Amniotic stem cell (primary cell): ENCODE measurements at places on chromosomes 11 and 22.
A peak's percentile ranks its signal among the peaks of the same experiment; 100 is the strongest.

GRCh38 chr11:120179057-120179672, 31.7 kb upstream of the OAF start:
- no peak for DNase-seq

GRCh38 chr22:30969532-30970355, 679 bp downstream of the TUG1 start:
- DNase-seq: peak; percentile 53

GRCh38 chr11:111707039-111707690, 59.0 kb downstream of the PPP2R1B start:
- no peak for DNase-seq

DNA sequence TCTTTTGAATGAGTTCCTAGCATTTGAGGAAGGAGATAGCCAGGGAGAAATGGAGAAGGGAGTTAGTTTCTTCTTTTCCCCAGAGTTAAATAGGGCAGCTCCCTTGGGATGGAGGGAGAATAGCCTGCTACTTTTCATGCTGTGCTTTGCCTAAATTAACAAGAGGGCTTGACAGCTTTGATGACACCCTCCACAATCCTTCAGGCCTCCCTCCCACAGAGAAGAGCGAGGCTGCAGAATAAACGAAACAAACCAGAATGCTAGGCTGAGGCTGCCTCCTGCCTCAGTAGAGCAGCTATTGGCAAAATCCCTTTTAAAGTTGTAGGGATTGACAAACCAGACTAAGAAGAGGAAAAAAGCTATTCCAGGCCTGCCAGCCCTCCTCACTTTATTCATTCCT, 94.6 kb downstream of the C11orf58 start:
- no peak for DNase-seq

DNA sequence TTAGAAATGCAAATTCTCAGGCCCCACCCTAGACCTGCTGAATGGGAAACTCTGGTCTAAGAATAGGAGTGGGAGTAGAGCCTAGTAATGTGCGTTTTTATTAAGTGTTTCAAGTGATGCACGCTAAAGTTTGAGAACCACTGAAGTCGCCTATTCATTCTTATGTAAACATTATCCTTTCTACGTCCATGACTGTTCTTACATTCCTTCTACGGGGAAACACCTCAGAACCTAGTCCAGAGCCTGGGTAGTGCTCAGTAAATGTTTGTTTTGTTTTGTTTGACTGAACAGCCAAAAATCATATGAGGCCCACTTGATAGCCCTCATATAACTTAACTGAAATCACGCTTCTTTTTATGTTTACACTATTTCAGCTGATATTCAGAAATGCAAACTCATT, 29.8 kb downstream of the VSIG10L2 start:
- no peak for DNase-seq

DNA sequence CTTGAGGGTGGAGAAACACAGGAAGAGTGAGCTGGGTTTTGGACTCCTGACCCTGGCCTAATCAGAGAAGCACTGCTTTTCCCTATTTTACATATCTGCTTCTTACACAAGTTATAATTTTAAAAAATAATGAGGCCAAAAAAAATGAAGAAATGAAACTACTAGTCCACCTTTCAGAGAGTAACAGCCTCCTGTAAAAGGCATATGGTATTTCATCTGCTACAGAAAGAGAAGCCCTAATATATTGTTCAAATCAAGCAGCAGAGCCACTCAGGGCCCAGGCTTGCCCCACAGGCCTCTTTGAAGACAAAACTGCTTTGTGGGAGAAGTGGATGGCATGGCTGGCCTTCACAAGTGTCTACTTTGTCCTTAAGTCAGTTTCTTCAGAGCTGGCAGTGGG, 10.0 kb downstream of the DIXDC1 start:
- DNase-seq: no peak

DNA sequence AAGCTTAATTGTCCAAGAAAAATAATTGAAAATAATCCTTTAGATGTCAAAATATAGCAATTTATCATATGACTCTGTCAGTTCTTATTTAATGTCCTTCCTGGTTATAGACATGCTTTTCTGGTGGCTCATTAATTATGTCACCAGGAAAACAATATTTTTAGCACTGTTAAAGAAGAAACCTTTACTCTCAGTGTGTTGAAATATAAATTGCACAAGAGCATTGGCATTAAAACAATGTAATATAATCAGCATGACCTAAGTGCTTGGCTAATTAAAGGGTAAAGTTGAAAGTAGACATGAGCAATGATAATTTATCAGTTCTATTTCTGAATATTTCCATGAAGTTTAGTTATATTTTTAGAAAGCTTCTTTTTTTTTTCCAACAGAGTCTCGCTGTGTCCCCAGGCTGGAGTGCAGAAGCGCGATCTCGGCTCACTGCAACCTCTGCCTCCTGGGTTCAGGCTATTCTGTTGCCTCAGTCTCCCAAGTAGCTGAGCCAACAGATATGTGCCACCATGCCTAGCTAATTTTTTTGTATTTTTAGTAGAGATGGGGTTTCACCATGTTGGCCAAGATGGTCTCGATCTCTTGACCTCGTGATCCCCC, 232.3 kb downstream of the JRKL start:
- DNase-seq: no peak

- no peak for DNase-seq
These were observed 7.4 kb downstream of the MAPK8IP1 start for GRCh38 chr11:45892856-45893255.

DNA sequence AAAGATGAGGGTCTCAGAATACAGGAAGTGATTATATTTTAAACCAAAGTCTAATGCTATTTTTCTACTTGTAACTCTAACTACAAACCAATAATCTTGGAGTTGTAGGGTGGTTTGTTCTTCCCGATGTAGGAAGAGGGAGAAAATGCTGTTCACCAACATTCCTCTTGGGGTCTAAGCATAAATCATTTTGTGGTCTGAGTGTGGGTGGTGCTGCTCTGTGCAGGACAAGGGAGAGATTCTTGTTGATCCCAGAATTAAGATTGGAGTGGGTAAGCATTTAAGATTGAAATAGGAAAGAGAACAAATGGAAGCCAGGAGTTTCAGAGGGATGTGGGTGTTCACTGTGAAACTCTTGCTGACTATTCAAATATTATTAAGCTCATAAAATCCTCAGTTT, 38.6 kb upstream of the MMP13 start:
- no peak for DNase-seq

GRCh38 chr22:40610329-40610850, 26.1 kb downstream of the MRTFA start:
- no peak for DNase-seq

DNA sequence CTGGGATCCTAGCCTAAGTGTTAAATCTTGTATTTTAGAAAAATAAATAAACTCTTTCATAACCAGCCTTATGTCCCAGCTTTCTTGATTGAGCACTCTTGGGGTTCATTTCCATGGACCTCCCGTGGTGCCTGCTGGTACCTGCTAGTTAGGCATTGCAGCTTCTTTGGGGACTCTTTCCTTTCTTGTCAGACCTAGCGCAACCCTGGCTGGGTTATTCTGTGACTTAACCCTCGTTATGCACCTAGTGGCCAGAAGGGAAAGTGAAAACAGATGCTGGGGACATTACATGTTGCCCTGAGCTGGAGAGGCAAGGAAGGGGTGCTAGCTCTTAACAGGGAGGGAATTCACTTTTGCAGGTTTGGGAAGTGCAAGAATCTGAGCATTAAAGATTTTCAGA, 46.8 kb downstream of the APIP start:
- no peak for DNase-seq

- no peak for DNase-seq
These were observed 25.8 kb upstream of the CACNG2 start for GRCh38 chr22:36729321-36729720.

GRCh38 chr22:42299586-42300258, 29.3 kb upstream of the TCF20 start:
- no peak for DNase-seq

DNA sequence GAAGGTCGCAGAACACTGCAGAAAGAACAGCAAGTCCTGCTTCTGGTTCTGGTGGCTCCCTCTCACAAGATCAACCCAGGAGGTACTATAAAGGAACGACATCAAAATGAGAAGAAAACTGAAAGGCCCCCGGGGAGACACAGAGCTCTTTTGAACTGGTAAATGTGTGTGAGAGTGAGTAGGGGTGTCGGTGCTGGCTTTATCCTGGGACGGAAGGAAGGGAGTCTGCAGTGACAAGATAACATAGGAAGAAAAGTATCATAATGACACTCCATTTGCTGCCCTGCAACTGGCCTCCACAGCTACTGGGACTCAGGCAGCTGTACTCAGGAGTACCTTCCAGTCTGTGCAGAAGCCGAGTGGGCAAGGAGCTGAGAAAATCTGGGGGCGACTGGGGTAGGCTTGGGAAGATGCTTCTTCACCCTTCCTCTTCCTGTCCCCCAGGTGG, 60.9 kb downstream of the ENTHD1 start:
- DNase-seq: no peak

DNA sequence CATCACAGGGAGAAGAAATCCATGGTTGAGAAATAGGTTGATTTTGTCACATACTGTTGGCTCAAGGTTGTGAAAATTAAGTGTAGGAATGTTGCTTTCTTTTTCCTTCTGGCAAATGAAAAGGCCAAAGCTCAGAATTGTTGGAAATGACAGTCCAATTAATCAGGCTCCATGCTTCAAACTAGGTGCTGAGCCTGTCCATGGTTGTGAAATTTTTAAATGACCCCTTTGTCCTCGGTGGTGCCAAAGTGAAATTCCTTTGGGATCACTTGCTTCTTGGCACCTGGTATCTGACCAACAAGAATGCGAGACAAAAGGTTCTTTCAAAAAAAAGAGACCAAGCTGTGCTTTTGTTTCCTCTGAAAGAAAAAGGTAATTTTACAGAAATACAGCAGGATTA, 451.9 kb downstream of the ETS1 start:
- DNase-seq: no peak

DNA sequence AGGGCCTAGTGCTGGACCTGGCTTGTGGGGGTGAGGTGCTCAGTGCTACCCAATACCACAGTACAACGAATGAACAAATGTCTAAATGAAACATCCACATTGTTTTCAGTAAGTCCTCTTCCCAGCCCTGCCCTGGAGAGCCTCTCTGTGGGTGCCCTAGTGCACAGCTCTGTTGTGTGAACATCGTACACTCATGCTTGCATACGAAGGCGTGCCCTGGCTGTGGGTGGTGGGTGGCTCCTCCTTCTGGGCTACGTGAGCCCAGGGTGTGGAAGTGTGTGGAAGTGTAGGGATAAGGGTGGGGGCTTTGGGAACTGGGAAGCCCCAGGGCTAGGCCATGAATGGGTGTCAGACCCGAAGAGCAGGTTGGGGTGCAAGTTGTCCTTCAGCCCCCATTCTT, 592 bp upstream of the NLRX1 start:
- DNase-seq: no peak

DNA sequence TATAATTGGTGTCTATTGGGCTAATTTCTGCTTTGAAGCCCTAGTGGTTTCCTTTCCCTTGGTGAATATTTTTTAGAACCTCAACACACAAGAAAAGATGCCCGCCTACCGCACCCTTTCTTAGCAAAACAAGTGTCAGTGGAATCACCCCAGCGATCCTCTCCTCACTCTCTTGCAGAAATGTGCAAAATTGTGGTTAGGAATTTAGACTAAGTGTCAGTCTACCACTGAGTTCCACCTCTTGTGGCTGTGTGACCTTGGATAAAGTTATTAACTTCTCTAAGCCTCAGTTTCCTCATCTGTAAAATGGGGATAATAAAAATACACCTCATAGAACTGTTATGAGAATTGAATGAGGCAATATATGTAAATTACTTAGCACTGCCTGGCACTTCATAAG, 5.3 kb upstream of the JAML start:
- DNase-seq: no peak
